ENCODE measurements at places on chromosomes 16 and 17.
A peak's percentile ranks its signal among the peaks of the same experiment; 100 is the strongest.

DNA sequence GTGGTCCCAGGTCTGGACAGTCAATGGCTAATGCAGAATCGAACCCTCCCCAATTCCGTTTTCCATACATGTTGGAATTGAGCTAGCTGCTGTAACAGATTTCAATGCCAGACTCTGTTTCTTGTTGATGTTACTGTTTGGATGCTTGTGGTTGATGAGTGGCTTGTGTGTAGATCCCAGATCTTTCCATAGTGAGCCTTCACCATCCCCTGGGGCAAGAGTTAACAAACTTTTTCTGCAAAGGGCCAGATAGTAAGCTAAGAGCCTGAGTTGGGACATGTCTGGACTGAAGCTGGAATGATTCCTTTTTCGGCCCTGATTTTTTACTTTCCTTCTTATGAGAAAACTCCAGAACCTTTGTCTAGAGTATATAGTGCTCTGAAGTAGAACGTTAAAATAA is 296.3 kb downstream of the CPPED1 start:
- no peak for DNase-seq

- no peak for DNase-seq
These were observed 33.0 kb downstream of the MPRIP start for GRCh38 chr17:17075125-17075781.

DNA sequence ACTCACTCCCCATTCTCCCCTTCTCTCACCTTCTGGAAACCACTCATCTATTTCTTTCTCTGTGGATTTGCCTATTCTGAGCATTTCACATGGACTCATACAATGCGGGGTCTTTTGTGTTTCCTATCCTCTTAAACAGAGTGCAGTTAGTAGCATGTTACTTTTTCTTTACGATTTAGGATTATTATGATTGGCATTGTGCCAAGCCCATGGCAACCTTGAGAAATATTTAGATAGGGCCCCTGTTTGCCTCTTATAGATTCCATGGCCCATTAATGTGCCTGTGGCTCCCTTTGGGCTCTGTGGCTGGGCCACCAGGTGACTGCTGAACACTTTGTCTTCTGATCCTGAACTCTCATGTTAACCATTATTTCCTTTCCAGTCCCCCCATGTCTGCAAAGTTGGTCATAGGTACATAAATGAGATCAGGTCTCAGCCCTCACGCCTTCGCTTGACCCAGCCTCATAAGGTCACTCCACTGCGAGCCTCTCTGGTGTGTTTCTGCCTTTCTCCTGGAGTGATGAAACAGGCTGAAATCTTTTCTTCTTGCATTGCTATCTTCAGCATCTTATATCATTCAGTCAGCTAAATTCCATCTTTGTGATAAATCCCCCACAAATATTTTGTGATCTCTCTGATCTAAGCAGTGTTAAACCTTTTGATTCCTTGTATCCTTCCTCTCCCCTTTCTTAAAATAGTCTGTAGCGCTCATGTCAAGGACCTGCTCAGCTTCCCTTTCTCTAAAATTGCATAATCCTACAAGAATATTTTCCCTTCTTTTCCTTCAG is 44.0 kb downstream of the MYH3 start:
- DNase-seq, result no peak

DNA sequence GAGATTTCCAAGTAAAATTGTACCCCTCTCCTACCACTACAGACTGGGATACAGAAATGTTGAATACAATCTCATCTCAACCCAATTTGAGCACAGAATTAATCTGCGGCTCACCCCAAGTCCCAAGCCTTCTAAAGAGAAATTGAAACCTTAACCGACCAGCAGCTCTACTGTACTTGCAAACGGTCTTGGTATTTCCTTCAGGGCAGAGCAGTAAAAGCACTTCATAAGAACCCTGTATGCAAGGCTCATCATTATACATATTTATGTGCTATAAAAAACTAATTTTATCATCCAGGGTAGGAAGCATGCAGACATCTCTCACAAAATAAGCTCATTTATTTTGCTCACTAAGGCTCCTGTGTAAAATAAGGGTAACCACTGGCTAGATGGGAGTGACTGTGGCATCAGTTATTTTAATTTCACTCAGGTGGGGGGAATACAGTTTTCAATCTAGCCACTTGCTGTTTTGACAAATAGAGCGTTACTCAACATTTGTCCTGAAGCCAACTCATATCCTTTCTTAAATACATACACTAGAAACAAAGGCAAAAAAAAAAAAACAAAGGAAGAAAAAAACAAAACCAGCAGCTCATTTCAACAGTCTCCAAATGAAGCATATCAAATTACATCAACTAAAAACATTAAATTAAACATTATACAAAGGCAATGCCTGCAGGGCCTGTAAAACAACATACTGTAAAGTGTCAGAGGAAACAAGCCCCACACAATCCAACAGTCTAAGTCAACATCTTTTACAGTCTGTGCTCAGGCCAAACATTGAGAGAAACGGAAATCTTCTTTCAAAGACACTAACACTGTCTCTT is 65.0 kb downstream of the PARN start:
- DNase-seq, result no peak

DNA sequence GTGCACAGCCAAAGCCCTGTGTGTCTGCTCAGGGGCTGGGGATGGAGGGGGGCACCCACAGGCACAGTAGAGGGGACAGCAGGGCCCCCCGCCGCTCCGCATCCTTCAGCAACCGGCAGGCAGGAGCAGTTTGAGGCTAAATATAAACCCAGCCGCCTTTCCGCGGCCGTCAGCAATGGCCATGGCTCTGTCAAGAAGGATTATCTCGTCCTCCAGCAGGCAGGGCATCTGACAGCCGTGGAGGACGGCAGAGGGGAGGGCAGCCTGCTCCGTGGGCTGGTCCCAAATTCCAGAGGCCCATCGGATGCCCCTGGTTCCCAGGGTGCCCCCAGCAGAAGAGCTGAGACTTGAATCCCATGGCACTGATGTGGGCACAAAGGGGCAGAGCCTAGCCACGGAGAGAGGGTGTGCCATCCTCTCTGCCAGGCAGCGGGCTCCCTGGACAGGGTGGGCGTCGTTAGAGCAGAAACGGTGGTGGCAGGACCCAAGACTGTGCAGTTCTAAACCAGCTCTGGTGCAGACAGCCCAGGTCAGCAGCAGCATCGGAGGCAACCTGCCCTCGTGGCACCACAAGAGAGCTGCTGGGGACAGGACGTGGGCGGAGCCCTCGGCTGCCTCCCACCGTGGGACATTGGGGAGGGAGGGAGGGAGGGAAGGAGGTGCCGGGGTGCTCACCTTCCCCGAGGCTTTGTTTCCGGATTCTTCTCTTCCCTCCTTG is 198.8 kb upstream of the CIBAR2 start:
- no peak for DNase-seq

DNA sequence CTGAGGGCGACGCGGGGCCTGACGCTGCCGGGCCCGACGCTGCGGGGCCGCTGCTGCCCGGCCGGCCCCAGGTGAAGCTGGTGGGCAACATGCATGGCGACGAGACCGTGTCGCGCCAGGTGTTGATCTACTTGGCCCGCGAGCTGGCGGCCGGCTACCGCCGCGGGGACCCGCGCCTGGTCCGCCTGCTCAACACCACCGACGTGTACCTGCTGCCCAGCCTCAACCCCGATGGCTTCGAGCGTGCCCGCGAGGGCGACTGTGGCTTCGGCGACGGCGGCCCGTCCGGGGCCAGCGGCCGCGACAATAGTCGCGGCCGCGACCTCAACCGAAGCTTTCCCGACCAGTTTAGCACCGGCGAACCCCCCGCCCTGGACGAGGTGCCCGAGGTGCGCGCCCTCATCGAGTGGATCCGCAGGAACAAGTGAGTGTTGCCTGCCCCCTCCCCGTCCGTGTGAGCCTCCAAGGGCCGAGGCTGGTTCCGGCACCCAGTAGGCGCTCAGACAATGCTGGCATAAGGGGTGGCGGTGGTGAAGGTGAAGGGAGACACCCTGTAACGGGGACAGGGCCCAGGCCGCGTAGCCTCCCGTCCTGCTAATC is 676 bp downstream of the CPD start:
- DNase-seq, result peak; percentile 30

DNA sequence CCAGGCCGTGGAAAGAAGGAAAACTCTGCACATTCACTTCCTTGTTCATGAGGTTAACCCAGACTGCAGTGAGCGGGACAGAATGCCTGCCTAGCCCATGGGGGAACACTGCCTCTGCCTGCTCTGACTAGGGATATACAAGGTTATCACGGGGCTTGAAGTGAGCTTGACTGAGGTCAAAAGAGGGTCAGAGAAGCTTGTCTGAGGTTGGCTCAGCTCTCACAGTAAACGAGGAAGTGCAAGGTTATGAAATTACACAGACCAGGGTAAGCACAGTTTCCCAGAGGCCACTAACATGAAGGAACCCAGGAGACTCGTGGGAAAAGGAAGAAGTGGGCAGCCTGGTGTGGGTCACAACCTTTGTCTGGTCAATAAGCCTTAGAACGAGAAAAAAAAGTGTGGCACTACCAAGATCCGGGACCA is 28.7 kb downstream of the HIC1 start:
- no peak for DNase-seq

DNA sequence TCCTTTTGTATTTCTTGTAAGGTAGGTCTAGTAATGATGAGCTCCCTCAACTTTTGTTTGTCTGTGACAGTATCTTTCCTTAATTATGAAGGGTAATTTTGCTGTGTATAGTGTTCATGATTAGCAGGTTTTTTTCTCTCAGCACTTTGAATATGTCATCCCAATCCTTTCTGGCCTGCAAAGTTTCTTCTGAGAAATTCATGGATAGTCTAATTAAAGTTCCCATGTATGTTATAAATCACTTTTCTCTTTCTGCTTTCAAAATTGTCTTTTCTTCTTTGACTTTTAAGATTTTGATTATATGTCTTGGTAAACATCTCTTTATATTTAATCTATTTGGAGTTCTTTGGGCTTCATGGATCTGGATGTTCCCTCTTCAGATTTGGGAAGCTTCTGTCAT is 54.3 kb upstream of the ZKSCAN2 start:
- no peak for DNase-seq

- no peak for DNase-seq
These were observed 3.0 kb downstream of the UBALD2 start for GRCh38 chr17:76268015-76268749.

DNA sequence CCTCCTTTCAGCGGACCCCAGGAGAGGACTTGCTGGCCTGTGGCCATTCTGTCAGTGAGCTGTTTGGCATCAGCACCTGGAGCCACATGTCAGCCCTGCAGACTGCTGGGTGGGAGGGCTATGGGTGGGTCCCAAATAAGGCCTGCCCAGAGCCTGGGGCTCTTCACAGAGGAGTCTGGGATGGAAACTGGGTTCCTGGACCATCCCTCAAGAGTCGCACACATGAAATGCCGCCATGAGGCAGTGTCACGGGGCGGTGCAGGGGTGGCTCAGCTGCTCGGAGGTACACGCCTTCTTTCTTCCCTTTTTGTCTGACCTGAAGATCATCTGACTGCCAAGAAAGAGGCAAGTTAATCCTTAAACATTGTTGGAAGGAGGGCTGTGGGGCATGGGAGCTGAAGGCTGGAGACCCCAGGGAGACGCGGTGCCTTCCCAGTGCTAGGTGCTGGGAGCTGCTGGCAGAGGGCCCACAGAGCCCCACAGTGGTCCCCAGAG is 14.8 kb downstream of the MPRIP start:
- no peak for DNase-seq

DNA sequence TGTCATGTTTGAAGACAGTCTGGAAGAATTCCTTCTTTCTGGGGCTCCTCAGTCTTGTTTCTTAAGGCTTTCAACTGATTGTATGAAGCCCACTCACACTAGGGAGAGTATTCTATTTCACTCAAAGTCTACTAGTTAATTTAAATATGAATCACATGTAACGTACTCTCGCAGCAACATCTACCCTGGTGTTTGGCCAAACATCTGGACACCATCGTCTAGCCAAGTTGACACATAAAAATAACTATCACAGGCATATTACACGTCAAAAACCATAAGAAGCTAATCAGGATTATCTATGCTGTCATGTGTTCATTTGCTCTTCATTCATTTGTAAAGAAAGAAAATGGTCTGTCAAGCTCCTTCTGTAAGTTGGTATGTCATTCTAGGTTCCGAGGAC is 787.4 kb downstream of the KCNJ2 start:
- DNase-seq, result no peak

GRCh38 chr17:47413872-47414271 is 90.1 kb downstream of the EFCAB13 start:
- DNase-seq, result no peak

DNA sequence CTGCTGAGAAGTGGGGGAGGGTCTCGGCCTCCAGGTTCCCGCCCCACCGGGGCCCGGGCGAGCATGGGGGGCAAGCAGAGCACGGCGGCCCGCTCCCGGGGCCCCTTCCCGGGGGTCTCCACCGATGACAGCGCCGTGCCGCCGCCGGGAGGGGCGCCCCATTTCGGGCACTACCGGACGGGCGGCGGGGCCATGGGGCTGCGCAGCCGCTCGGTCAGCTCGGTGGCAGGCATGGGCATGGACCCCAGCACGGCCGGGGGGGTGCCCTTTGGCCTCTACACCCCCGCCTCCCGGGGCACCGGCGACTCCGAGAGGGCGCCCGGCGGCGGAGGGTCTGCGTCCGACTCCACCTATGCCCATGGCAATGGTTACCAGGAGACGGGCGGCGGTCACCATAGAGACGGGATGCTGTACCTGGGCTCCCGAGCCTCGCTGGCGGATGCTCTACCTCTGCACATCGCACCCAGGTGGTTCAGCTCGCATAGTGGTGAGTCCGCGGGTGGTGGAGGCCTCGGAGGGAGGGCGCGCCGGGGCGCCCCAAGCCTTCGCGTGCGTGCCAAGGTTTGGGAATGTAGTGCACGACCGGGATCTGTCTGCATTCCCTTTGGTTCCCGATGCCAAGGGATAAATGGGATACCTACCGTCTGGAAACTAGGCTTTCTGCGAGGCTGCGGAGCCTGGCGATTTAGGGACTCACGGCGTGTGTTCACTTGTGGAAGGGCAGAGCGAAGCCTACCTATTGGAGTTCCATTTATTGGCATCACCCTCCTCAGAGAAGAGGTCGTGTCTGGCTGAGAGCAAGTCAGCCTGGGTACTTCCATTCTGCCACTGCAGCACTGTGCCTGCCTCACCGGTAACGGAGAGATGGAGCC is 1.0 kb downstream of the ZNRF1 start:
- peak; percentile 44 for DNase-seq

DNA sequence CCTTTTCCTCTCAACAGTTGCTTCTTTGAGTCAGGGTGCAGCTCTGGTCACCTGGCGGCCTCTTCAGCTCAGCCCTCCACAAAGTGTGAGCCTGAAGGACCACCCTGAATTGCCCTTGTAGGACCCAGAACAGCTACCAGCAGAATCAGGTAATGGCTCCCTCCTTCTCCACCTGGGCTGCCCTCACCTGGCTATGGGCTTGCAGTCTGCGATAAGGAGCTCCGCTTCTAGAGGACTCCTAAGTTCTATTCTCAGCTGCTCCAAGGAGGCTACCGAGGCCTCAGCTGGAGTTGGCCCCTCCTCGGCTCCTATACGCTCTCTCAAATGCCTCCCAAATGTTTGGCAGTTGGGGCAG is 13.4 kb downstream of the SMIM5 start:
- DNase-seq, result no peak

DNA sequence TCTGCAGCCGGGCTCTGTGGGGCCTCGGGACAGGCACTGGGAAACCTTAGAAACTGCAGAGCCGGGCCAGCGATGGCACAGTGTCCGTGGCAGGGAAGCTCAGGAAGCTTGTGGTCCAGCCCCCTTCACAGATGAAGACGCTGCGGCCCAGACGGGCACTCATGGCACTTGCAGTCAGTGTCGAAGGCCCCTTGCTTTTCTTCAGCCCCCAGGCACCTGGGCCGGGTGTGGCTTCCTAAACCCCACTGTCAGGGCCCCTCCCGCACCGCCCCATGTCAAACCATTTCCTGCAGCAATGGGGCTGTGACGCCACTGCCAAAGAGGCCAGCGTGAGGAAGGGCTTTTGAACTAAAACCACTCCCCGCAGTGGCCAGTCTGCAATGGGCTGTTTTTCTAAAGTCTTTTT is 164.0 kb downstream of the LAT start:
- DNase-seq, result no peak

GRCh38 chr16:31213877-31214707 is at the start of gene TRIM72:
TRIM72 (plus strand) TSS chr16:31214119; CDS start chr16:31214739, 620 bp downstream.
- DNase-seq, result no peak

Measured in RKO (cell line).